ENCODE measurements at places on chromosomes 2 and 18.

GRCh38 chr18:63774511-63774910, 707 bp upstream of the SERPINB7 start:
- DNase-seq, result no peak

GRCh38 chr2:25306777-25307368, 34.9 kb downstream of the DNMT3A start:
- DNase-seq, result no peak

DNA sequence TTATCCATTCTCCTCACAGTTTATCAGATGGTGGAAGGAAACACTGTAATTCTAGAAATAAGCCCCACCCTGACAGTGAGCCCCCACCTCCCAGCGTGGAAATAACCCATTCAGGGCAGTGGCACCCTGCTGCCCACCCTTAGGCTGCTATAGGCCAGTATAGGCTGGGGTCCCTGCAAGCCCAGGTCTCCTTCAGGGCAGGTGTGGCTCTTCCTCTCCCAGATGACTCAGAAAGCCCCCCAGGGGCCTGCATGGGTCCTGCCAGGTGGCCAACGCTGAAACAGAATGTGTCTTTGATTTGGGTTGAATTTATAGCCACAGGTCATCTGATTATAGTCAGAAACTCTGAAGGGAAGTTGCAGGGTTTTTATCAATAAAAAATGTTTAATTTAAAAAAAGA, 136.4 kb downstream of the SH3RF3 start:
- no peak for DNase-seq

GRCh38 chr2:77370511-77370910, 151.7 kb downstream of the LRRTM4 start:
- no peak for DNase-seq

- DNase-seq, result no peak
Measured at GRCh38 chr18:74204526-74205152, 56.3 kb downstream of the TIMM21 start.

DNA sequence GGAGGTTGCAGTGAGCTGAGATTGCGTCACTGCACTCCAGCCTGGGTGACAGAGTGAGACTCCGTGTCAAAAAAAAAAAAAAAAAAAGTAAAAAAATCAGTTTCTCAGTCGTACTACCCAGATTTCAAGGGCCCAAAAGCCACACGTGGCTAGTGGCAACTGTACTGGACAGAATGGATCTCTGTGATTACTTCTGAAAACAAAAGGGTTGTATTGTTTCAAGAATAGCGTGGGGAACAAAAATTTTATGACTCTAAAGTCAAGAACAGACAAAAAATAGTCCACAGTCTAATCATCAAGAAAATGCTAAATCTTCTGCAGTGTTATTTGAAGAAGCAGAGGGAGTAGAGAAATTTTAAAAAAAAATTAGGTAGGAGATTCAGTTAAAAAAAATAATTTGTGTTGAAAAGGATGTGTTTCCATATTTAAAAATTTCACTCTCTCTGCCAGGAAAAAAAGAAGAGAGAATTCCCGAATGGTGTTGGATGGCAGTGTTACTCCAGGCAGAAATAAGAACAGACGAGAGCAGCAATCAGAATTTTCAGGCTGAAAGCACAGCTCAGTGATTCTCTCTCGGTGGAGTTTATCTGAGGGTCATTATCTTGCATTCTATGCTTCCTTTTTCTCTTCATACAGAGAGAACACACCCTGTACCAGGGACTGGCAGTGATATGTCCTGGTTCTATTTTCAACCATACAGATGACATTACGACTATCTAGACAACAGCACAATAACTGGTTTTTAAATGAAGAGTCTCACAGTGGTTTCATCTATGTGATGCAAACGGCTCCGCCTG, 61.8 kb downstream of the CABYR start:
- DNase-seq, result no peak

GRCh38 chr2:2647141-2647541, 316.1 kb upstream of the MYT1L start:
- DNase-seq, result no peak

DNA sequence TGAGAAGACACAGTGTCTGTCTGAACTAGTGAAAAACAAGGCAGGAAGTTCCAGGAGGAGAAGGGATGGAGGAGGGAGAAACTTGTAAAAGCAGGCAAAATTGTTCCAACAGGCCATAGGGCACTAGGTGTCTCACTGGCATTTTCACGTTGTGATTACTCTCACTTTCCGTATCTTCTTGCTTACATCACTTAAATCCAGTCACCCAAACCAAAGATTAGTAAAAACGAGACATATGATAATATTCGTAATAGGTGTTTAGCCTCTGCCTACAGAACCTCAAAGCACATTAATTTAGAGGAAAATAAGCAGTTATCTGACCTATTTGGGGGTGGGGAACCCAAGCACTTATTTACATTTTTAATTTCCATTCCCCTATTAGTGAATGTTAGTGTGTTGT, 78.3 kb downstream of the POU3F3 start:
- no peak for DNase-seq

GRCh38 chr2:128425731-128426620, 107.3 kb upstream of the HS6ST1 start:
- no peak for DNase-seq

DNA sequence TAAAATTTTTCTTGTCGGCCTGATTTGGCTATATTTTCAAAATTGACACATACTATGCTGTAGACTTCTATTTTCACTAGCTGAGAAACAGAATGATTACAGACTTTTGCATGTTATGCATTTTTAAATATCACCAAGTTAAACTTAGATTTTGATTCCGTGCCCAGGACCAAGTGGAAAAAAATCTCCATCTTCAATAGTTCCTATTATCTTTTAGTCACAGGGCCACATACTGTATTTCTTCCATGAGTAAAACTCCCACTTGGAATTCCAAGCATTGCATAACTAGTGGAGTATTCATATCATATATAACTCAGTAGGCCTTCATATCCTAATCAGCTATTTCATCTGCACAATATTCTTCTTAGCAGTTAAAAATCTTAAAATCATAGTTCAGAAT, 470.9 kb downstream of the ARHGAP15 start:
- no peak for DNase-seq

GRCh38 chr2:7009207-7009911, 92.1 kb downstream of the RNF144A start:
- DNase-seq, result no peak

- DNase-seq, result no peak
Measured at GRCh38 chr2:105502625-105503334, 103.9 kb upstream of the FHL2 start.

DNA sequence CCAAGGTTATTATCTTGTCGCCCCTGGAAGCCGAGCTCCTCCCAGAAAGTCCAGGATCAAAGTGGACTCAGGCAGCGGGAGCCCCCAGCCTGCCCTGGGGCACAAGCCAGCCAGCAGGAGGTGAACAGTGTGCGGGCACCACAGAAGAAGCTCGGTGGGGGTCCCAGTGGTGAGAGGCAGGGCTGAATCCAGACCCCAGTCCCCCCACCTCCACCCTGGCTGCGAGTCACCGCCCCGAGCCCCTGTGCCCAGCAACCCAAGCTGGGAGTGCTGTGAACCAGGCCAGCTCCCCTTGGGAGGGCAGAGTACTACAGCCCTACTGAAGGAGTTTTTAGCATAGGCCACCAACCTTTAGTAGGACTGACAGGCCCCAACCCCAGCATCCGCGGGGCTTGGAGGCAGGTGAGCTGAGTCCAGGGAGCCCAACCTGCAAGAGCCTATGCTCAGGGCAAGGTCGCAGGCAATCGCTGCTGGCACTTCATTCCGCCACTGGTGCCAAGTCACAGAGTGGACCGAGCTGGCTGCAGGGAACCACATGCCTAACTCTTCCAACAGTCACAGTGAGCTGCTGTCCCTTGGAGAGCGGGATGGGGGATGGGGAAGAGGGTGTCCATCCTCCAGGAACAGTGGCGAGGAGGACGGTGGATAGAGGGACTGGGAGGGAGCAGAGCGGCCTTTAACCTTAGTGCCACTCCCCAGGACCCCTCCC, 3.0 kb downstream of the PIEZO2 start:
- DNase-seq, result no peak

- no peak for DNase-seq
Measured at GRCh38 chr2:28695245-28695647, 56.4 kb upstream of the PPP1CB start.

Data from NCI-H1105 treated with DMSO at 0.1 percent for 48 hours (cell line).